ENCODE measurements at places on chromosomes 6 and 20.

DNA sequence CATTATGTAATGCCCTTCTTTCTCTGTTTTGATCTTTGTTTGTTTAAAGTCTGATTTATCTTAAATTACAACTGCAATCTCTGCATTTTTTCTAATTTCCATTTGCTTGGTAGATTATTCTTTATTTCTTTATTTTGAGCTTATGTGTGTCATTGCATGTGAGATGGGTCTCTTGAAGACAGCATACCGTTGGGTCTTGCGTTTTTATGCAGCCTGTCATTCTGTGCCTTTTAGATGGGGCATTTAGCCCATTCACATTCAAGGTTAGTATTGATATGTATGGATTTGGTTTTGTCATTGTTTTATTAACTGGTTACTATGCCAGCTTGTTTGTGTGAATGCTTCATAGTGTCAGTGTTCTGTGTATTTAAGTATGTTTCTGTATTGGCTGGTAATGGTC lies 84.9 kb upstream of the HMGCLL1 start:
- no peak for DNase-seq

DNA sequence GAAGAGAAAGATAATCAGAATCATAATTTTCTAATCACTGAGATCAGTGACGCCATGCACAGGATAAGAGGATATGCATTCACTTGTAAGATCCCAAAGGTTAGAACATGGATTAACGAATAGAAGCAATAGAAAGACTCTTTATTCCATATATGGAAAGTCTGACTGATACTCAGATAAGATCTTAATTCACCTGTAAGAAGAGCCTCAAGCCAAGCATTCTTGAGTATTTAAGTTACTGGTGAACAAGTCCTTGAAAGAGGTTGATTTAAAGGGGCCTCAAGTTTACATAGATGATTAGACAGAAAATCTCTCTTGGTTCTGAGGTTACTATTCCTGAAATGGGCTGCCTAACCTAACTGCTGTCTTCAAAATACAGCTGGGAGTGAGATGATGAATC lies 53.8 kb upstream of the MTRF1L start:
- DNase-seq: no peak

DNA sequence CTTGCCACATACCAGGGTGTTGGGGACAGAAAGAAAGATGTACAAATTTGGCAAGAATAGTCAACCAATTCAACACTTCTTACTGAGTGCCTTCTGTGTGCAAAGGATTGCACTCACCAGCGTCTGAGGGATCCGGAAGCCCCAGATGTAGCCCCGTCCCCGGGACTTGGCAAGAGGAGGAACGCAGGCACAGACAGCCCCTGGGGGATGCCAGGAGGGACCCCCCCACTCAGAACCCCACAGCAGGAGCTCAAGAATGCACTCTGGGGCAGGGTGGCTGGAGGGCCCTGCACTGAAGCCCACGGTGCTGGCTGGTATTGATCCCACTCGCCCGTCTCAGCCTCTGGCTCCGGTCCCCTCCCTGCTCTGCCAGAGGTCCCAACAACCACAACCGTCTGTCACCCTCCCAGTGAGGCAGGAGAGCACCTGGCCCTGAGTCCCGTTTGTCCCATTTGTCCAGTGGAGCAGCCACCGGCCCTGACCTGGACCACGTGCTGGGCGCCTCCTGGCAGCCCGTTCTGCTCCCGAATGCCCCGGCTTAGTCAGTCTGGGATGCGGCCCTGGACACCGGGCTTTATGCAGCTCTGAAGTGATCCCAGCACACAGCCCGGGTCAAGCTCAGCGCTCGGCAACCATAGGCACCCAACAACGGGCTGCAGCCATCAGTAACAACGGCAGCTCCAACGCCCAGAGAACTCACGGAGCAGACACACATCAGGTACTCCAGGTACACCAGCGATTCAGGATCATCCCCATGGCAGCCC lies 128.7 kb downstream of the DLL1 start:
- DNase-seq: no peak

- no peak for DNase-seq
These were observed 636 bp upstream of the SSR1 start for GRCh38 chr6:7313505-7314165.

DNA sequence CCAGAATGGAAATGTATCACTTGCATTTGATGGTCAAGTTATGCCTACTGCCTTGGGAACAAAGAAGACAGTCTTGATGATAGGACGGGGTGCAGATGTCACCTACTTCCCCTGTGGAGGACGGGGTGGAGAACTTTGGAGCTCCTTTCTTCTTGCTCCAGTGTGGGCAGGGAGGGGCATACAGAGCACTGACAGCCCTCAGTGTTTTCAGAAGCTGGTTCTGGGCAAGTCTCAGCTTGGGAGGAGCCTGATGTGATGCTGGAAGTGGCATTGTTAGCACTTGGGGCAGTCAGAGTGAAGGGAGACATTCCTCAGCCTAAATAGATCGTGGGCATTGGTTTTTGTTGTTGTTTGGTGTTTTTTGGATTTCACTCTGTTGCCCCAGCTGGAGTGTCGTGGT lies 59.7 kb downstream of the SYNJ2 start:
- no peak for DNase-seq

DNA sequence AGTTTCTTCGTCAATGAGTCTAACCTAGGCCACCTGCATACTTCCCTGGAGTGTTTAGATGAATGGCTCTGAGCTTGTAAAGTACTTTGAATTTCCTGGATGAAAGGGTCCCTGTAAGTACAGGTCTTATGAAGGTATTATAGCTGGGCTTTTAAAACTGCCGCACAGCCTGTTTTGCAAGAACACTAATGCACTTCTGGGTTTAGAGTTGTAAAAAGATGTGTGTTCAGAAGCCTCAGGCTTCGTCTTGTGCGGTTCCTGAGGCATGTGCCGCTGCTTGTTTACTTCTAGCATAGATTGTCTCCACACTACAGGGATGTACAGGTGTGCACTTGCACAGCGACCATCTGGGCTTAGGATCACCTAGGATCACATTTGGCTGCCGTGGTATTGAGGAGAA lies 324.5 kb downstream of the SOX4 start:
- no peak for DNase-seq

GRCh38 chr6:161961046-161961445 lies 687.2 kb upstream of the AGPAT4 start:
- DNase-seq: no peak

DNA sequence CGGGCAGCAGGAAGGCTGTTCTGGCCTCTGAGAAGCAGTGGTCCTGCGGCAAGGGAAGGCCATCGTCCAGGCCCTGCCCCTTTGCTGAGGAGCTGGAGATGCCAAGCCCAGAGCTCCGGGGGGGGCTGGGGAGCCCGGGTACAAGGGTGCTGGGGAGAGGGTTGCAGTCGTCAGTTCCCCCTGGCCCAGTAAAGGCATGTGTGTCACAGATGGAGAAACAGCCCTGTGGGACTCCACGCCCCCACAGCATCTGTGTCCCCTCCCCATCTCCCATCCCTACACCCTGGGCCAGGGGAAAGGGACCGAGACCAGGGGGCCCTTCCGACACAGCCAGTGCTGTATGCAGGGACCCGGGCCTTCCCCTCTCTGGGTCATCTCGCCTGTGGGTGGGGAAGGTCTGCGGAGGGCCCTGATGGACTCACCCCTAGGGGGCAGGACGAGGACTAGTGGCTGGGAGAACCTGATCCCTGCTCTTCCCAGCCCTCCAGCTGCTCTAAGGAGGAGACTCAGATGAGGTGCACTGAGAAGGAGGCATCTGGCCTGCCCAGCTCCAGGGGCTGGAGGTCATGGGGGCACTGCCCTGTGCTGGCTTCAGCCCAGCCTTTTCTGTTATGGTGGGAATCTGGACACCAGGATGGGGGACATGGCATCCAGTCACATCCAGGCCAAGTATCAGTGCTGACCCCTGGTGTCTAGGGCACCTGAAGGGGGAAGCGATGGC lies 609 bp downstream of the MYL9 start:
- peak; percentile 7 for DNase-seq

DNA sequence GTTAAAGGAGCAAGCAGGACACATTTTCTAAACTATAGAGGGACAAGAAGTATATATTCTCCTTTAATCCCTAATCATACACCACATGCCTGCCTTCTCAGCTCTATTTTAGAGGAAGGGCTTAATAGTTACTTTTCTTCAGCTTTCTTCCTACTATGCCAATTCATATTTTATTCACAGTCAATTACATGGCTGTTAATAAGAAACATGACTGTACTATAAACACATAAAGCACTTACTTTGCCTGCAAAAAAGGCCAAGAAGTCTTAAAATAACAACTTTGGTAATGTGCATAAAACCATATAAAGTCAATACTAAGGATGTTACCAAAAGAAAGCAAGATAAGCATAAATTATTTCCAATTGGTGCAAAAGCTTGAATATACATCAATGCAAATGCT lies 6.4 kb downstream of the KIAA0408 start:
- no peak for DNase-seq

DNA sequence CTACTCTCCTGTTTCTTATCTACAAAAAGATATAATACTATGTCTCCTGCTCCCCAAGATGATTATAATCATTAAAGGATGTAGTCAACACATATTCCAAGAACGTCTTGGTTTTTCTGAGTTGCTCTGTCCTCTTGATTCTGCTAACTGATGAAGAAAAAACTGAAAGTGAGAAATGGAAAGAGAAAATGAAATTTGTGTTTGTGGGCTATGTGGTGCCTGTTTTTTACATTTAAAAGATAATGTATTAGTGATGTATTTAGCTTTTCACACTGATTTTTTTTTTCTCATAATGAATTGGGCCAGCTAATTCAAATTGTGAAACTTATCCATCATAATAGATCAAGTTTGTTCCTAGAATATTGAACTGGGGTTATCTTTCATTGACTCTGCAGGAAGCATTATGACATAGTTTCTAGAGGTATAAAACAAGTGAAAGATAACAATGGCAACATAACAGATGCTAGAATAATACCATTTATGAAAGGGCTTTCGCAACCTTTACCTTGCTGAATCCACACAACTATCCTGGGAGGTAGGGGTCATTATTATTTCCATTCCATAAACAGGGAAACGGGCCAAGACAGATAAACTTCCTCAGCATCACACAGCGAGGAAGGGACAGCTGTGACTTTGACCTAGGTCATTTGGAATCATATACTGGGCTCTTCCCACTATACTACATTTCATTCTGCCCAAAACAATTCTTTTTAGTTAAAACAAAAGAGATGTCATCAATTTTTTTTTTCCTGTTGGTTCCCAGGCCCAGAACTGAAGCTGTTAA lies 336.7 kb downstream of the GJA1 start:
- no peak for DNase-seq

DNA sequence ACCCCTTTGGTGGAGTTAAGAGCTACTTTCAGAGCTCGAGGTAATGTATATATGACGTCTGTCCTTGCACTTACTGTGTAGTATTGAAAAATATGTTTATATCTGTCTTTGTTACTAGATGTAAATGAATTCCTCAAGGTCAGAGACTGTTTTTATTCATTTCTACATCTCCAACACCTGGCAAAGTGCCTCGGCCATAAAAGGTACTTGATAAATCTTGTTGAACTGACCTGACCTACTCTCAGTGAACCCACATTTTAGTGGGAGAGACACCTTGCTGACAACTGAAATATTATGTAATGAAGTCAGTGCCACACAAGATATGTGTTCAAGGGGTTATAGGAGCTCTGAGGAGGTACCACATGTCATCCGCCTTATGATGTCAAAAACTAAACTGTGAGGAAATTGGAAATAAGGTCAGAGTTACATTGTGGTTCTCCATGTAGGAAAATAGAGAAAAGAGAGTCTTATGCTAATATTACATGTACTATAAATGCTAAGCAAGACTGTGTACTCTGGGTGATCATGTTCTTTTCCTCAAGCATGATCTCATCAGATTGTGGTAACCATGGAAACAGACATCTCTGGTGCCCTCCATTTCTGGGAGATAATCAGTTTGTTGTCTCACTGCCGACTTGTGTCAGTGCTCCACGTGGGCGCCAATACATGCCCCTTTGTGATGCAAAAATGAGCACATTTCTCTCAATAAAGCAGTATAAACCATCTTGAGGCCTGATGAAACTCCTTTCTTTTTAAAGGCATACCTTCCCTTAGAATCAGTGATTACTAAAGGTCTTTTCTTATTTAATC lies 5.7 kb upstream of the TMEM30A start:
- DNase-seq: no peak

DNA sequence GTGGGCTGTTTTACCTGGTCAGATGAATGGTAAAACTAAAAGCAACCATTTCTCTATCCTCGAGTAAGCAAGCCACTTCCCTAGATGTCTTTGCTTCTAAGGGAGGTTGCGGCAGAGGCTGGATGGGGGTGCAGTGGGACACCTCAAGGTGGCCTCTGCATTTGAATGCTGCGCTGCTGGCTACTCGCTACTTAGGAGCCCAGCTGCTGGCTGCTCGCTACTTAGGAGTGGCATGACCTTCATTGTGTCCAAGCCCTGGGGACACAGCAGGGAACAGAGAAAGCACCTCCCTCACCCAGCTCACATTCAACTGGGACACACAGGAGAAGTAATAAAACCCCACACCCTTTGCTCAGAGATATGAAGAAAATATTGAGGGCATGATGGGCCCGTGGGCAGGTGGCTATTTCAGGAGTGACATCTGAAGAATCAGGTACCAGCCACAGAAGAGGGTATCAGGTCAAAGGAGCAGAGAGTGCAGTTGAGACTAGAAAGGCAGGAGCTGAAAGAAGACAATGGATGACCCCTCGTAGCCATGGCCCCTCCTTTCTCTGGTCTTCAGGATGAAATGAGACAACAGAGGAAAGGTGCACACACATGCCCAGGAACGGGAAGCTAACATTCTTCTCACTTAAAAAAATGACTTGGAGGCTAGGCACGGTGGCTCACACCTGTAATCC lies 149.4 kb downstream of the ZMYND8 start:
- no peak for DNase-seq

DNA sequence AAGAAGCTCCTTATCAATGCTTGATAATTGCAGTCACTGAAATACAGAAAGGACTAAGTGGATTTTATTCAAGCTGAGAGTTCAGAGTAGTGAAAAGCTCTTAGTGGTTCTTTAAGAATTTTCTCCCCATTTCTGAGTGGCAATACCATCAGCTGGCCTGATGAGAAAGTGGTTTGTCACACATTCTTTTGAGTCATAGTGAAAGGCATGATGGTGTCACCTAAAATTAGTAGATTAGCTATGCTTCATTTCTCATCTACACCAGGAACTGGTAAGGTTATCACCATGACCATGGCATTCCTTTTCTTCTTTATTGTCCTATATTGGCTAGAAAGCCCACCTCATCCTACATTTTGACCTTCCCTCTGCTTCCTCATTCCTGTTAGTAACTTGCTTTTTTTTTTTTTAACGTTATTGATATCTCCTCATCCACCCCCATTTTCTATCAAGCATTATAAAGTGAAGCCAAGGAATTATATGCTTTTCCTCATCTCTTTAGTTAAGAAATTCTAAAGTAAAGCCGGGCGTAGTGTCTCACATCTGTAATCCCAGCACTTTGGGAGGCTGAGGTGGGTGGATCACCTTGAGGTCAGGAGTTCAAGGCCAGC lies 67.4 kb upstream of the LOC128125822 start:
- no peak for DNase-seq

- DNase-seq: peak; percentile 16
These were observed 16.7 kb upstream of the ENTPD6 start for GRCh38 chr20:25178563-25179438.

GRCh38 chr6:38656896-38657295 lies 17.2 kb upstream of the BTBD9 start:
- DNase-seq: no peak
